Effector CD4-positive, alpha-beta T cell (primary cell): ENCODE measurements at places on chromosomes 16 and 17.

DNA sequence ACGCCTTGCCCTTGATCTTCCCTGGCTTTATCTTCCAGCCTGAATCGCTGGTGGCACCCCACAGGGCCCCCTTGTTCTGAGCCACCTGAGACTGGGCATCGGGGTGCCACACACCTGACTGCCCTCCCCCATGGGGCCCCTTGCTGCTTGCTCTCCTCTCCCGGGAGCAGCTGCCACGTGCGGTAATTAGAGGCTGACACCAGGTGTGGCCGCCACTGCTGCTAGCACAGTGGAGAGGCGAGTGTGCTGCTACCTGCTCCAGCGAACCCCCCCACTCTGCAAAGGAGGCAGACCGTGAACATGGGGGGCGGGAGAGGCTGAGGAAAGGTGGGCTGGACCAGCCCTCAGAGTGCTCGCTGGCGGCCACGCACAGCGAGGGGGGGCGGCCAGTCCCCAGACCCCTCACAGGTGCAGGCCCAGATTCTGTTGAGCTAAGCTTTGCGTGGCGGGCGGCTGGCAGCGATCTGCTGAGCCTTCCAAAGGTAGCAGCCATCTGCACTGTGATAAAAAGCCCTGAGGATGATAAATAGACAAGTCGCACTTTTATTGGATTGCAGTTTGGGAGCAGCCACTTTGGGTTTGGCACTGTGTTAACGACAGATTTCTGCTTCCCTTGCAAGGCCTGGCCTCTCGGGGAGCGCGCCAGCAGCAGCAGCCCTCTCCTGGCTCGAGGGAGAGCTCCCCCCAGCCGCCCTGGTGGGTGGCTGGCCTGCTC lies 167.9 kb upstream of the GSE1 start:
- no peak for DNase-seq

- no peak for DNase-seq
Observed at GRCh38 chr17:14818469-14818868, 446.7 kb downstream of the PMP22 start.

DNA sequence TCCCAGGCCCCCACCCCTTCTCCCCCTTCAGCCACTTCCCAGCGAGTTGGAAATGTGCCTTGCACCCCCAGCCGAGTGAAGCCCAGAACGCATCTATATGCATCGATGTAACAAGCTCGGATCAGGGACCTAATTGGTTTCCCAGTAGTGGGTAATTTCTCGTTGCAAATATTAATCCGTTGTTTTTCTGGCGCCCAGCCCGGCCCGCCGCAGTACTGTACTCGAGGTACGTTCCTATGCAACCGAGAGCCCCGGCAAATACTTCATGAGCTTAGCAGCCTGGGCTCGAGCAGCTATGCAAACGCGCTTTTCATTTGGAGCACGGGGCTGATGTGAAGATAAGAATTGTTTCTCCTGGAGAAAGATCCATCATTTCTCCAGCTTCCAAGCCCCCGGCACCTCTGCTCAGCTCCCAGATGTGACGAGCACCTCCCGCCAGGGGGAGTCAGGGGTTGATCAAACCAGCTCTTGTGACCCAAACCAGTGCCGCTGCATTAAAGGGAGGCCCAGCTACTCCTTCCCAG lies 229.8 kb downstream of the KATNIP start:
- no peak for DNase-seq

DNA sequence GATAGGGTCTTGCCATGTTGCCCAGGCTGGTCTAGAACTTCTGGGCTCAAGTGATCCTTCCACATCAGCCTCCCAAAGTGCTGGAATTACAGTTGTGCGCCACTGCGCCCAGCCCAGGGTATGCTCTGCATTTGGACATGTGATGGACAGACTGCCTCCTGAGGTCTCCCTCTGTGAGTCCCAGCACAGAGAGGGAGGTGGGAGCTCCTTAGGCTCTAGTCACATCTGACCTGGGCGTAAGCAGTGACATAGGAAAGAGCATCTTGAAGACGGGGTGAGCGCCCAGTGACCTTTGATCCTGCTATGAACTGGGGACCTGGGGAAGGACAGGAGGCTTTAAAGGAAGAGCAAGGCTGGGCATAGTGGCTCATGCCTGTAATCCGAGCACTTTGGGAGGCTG lies 2.2 kb upstream of the GFAP start:
- DNase-seq = no peak

GRCh38 chr16:81333356-81333755 lies 18.6 kb downstream of the GAN start:
- no peak for DNase-seq

- no peak for DNase-seq
Observed at GRCh38 chr17:48543854-48544348, 1.0 kb downstream of the HOXB2 start.

- DNase-seq = no peak
Observed at GRCh38 chr17:17911001-17911613, 61.1 kb downstream of the TOM1L2 start.

DNA sequence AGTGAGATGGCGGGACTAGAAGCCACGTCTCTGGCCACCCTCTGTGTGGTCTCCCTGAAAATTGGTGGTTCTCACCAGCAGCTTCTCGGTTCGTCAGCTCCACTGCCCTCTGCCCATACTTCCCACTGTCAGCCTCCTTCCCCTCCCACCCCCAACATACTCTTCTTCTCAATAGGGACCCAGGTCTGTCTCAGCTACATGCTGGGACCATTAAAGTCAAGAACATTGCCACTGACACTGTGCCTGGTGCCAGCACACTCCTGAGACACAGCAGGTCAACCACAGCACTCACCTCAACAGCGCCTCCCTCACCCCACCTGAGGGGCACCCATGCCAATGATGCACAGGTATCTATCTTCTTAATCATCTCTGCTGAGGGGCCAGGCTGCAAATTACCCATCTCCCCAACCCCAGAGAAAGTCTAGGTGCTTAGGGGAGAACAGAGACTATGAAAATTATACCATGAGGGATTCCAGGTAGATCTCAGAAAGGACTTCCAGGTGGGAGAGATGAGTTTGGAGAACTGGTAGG lies 1.3 kb downstream of the PLXDC1 start:
- DNase-seq = no peak

GRCh38 chr17:42131981-42132432 lies 9.4 kb downstream of the HSPB9 start:
- DNase-seq = no peak

GRCh38 chr16:27426423-27427408 lies 24.7 kb downstream of the IL21R start:
- DNase-seq = peak; percentile 65

- DNase-seq = no peak
Observed at GRCh38 chr17:1447052-1447451, 9.0 kb downstream of the CRK start.

DNA sequence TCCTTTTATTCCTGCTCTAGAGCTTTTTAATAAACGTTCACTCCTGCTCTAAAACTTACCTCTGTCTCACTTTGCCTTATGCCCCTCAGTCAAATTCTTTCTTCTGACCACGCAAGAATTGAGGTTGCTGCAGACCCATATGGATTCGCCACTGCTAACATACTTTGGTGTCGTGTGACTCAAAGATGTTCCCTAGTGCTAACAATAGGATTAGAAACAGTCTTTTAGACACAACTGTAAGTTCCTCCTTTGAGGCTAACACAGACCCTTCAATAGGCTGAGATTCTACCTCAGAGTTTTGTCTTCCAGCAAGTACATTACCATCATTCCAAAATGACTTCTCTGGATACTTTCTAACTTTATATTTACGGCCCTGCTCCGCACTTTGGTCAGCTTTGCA lies 149.5 kb upstream of the COX10 start:
- no peak for DNase-seq

DNA sequence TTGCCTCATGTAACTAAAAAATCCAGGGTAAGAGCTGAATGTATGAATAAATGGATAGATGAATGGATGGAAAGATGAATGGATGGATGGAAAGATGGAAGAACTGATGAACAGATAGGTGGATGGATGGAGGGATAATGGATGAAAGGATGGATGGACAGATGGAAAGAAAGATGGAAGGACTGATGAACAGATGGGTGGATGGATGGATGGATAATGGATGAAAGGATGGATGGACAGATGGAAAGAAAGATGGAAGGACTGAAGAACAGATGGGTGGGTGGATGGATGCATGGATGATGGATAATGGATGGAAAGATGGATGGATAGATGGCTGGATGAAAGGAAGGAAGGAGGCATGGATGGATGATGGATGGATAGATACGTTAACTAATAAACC lies 11.9 kb downstream of the CHD9NB start:
- no peak for DNase-seq

DNA sequence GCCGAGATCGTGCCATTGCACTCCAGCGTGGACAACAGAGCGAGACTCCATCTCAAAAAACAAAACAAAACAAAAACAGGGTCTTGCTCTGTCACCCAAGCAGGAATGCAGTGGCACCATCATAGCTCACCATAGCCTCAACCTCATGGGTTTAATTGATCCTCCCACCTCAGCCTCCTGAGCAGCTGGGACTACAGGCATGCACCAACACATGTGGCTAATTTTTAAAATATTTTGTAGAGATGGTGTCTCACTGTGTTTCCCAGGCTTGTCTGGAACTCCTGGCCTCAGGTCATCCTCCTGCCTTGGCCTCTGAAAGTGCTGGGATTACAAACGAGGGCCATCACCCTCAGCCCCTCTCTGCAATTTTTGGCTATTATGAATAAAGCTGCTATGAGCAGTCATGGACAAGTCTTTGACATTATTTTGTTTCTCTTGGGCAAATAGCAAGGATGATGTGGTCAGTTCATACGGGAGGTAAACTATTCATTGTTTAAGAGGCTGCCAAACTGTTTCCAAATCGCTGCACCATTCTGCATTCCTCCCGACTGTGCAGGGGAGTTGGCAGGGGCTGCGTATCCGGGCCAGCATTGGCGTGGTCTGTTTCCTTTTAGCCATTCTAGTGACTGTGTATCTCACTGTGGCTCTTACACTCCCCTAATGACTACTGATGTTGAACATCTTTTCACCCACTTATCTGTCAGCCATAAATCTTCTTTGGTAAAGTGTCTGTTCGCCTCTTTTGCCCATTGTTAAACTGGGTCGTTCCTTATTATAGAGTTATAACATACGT lies 21.1 kb downstream of the EIF4A3 start:
- DNase-seq = no peak

DNA sequence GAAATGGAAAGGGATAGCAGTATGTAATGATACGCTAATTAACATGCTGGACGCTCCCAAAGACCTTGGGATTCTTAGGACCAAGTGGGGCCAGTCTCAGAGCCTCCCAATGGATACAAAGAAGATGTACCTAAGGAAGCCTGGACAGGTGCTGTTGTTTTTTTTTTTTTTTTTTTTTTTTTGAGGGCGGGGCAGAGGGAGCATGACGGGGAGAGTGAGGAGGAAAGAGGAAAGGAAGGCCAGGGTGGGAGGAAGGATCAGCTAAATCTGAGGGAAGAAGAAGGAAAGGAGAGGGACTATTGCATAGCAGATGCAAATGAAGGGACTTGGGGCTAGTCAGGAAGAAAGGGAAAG lies 2.5 kb downstream of the VAMP2 start:
- DNase-seq = no peak

DNA sequence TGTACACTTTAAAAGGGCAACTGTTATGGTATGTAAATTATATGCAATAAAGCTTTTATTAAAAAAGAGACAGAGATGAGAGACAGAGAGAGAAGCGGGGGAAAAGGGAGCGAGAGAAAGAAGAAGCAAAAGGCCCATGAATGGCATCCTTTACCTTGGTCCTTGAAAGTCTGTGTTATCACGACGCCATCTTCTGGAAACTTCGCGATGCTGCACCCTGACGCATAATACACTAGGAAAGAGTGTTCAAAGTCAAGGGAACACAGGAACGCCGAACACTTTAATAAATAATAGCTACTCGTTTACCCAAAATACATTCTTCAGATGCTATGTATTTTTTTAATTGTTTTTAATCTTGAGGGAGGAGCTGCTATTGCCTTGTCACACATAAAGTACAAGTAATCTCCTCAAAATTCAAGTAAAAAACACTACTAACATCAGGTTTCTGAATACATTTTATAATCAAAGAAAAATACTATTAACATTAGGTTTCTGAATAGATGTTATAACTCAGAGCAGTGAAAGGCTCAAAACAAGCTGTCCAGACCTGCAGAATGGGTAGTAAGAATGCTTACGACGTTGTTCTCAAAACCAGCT lies 23.0 kb upstream of the SLC38A8 start:
- no peak for DNase-seq

GRCh38 chr16:27867122-27868110 lies 196.1 kb downstream of the GSG1L start:
- peak; percentile 3 for DNase-seq

DNA sequence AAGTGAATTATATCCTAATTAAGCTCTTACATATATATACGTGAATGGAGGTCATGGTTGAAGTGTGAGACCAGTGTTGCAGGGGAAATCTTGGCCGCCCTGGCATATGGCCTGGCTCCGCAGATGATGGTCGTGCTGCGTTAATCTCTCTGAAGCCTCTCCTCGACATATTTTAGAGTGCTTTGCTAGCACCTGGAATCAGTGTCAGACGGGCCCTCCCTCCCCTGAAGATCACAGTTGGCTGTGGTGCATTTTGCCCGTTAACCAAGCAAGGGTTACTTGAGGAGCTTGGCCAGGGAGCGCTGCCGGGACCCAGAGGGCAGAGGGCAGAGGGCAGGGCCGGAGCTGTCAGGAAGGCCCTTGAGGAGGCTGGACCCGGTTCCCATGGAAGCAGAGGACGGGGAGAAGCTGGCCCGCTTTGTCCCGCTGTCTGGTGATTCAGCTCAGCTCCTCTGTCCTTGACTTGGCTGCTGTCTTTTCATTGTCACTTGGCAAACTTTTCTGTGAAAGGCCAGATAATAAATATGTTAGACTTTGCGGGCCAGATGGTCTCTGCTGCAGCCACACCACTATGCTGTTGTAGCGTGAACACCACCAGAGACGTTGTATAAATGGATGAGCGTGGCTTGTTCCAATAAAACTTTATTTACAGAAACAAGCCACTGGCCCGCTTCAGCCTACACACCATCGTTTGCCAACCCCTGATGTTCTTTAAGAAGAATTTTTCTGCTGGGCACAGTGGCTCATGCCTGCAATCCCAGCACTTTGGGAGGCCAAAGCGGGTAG lies 32.3 kb downstream of the CIBAR2 start:
- DNase-seq = no peak

GRCh38 chr16:63629272-63629671 lies 1492.6 kb downstream of the CDH11 start:
- no peak for DNase-seq

DNA sequence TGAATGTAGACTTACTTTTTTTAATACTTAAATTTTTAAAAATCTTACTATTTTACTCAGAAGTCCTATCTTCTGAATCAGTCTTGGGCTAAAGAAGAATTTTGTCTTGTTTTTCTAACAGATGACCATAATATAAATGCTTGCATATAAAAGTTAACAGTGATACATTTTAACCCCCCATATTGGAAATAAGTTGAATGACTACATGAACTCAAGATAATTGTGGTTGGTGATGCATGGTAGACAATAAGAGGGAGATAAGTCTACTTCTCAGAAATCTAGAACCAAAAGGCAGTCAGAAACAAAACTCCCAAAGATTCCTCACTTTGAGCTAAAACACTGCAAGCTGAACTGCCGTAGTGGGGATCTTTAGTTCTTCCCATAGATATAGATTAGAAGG lies 868.4 kb upstream of the SOX9 start:
- no peak for DNase-seq
